Heart right ventricle (tissue), 16 donors: ENCODE measurements at places on chromosomes 13 and 19. TPM values are rescaled to one million over a fixed set of nuclear protein-coding genes. Genes with fewer than 3 reads are reported as not detected.

DNA sequence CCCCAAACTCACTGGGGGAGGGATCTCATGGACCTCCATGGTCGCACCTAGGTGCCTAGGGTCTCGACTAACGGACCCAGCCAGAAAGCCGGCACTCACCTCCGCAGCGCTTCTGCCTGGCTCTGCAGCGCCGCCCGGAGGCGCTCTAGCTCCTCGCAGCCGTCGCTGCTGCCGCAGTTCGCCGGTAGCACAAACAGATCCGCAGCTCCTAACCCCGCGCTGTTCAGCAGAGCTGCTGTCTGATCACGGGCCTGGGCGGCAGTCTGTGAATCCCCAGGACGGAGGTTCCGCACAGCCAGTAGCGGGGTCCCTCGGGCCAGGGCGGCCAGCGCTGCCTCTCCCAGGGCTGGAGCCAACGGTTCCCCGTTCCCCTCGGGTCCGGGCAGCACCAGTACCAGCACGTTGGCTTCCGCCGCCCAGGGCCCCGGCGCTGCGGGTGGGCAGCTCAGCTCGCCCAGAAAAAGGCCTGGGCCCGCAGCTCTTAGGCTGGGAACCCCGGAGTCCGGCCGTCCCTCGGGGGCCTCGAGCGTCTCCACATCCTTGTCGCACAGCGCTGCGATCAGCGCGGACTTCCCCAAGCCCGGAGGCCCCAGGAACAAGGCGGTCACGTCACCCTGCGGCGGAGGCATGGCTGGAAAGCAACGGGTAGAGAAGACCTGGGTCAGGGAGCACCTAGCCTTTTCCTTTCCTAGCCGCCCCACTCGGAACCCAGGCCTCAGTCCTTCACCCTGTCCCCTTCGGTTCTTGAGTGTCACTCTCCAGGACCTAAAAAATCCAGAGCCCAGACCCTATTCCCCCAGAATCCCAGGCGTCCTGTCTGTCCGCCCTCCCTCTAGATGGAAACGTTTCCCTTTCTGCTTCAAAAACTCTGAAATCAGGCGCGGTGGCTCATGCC, 977 bp downstream of the IRGQ start:
- H3K4me1 ChIP-seq, result peaks cover 33% of the 10 kb centered on the region
- H3K27ac ChIP-seq, result no peak overlapping the region
- peaks cover 6% of the 10 kb centered on the region for H3K36me3 ChIP-seq
- peak overlapping the region; percentile 73 for H3K4me3 ChIP-seq

Gene CD209
- total RNA-seq, result 18.7 TPM

GRCh38 chr13:77985866-77986636, 67.4 kb upstream of the EDNRB start:
- no peaks in the 10 kb centered on the region for H3K27me3 ChIP-seq
- H3K27ac ChIP-seq, result no peak overlapping the region
- H3K4me1 ChIP-seq, result peaks cover 10% of the 10 kb centered on the region
- H3K4me3 ChIP-seq, result no peak overlapping the region

- no peak for DNase-seq
- H3K4me1 ChIP-seq, result no peaks in the 10 kb centered on the region
- H3K27ac ChIP-seq, result no peak overlapping the region
- no peaks in the 10 kb centered on the region for H3K36me3 ChIP-seq
- peaks cover 53% of the 10 kb centered on the region for H3K27me3 ChIP-seq
Observed at GRCh38 chr13:28056970-28057712, 43.2 kb downstream of the FLT3 start.

DNA sequence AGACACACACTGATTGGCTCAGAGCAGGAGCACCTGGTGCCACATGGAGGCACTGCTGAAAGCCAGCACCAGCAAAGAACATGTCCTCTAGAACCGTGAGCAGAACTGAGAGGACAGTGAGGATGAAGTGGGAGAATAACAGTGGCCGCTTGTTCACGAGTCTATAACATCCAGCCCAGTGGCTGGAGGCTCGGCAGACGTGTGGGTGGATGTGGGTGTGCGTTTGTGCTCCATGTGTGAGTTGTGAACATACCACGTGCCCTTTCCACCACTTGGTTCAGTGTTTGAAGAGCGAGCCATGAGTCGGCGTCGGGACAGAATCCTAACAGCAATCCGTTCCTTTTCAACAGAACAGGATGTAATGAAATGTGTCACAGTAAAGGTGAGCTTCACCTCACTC, 113.0 kb downstream of the SOX1 start:
- DNase-seq, result no peak
- H3K27me3 ChIP-seq, result peaks cover 35% of the 10 kb centered on the region
- H3K4me3 ChIP-seq, result no peak overlapping the region
- H3K4me1 ChIP-seq, result peaks cover 4% of the 10 kb centered on the region
- no peak overlapping the region for H3K27ac ChIP-seq
- H3K36me3 ChIP-seq, result no peaks in the 10 kb centered on the region

DNA sequence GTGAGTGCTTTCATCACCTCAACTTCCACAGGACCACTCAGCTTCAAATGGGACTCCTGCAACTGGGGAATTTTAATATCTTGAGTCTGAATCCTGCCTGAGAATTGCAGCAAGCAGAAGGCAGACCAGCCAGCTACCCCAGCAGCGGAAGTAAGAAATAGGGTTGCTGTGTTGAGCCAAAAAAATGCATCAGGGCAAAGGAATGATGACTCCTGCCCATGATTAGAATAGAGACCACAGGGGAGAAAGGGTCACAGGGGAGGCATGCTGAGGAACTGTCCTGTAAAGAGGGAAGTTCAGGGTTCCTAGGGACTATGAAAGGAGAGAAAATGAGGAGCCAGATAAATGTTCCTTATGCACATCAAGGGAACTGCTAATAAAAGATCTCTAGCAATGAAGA, 370.2 kb downstream of the KCTD12 start:
- no peaks in the 10 kb centered on the region for H3K36me3 ChIP-seq
- no peak for DNase-seq
- H3K27me3 ChIP-seq, result no peaks in the 10 kb centered on the region
- H3K27ac ChIP-seq, result no peak overlapping the region

Gene NR2F6
- 42.7 TPM for total RNA-seq

DNA sequence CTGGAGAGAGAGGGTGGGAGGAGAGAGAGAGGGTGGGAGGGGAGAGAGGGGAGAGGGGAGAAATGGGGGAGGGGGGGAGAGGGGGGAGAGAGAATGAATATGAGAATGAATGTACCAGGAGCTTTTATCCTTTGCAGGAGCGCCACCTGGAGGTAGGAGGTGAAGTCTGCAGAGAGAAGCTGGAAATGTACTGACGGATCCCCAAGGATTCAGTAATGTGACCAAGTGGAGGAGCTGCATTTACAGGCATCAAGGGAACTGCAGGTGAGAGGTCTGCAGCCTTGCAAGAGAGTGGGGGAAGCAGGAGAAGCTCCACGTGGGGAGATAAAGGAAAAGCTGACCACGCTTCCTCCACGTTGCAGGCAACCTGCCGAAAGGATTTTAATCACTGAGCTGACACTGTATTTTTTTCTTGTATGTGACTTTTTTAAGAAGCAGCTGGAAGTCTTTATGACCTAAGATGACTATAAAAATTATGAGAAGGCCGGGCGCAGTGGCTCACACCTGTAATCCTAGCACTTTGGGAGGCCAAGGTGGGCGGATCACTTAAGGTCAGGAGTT, 33.7 kb downstream of the VSTM1 start:
- peak; percentile 28 for DNase-seq
- H3K36me3 ChIP-seq, result no peaks in the 10 kb centered on the region
- H3K27me3 ChIP-seq, result peaks cover 15% of the 10 kb centered on the region
- H3K4me3 ChIP-seq, result no peak overlapping the region

DNA sequence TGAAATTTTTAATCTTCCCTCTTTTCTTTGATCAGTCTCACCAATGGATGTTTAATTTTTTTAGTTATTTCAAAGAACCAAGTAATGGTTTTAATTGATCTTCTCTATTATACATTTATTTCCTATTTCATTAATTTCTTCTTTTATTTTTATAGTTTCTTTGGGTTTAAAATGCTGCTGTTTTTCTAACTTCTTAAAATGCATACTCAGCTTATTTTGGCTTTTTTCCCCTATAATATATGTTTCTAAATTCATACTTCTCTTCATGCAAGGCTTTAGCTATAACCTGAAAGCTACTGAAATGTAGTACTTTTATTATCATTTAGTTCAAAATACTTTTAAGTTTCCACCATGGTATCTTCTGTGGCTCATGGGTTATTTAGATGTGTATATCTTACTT, 53.9 kb downstream of the ANKRD10 start:
- H3K4me1 ChIP-seq, result no peaks in the 10 kb centered on the region
- no peak overlapping the region for H3K27ac ChIP-seq
- H3K36me3 ChIP-seq, result no peaks in the 10 kb centered on the region
- no peak overlapping the region for H3K4me3 ChIP-seq

GRCh38 chr19:823565-824121, 1.9 kb upstream of the PLPPR3 start:
- no peaks in the 10 kb centered on the region for H3K36me3 ChIP-seq
- no peak overlapping the region for H3K4me3 ChIP-seq
- no peak for DNase-seq
- peaks cover 26% of the 10 kb centered on the region for H3K27me3 ChIP-seq

Gene CGB3
- total RNA-seq, result not detected

DNA sequence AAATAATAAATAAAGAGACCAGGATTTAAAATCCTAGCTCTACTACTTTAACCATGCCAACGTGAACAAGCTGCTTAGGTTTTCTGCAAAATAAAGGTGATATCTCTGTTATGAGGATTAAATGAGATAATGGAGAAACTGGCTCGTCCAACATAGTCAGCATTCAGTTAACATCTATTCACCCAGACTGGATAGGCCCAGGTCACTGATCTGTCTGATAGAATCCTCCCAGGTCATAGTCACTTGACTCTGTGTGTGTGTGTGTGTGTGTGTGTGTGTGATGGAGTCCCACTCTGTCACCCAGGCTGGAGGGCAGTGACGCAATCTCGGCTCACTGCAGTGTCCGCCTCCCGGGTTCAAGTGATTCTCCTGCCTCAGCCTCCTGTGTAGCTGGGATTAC, 12.9 kb upstream of the RAB8A start:
- no peak overlapping the region for H3K27ac ChIP-seq
- no peak overlapping the region for H3K4me3 ChIP-seq
- H3K4me1 ChIP-seq, result no peaks in the 10 kb centered on the region
- peaks cover 100% of the 10 kb centered on the region for H3K36me3 ChIP-seq

DNA sequence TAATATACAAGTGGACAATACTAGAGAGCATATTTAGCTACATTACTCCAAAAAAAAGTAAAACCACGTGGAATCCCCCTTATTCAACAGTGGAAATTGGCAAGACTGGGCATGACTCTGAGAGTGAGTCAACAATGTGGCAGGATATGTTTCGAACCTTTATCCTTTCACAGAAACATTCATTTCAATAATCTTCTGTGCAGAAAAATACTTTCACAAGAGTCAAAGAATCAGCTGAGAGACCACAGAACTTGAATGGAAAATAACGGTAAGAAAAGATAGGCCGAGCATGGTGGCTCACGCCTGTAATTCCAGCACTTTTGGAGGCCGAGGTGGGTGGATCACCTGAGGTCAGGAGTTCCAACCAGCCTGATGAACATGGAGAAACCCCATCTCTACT, 25.1 kb upstream of the CD70 start:
- no peaks in the 10 kb centered on the region for H3K27me3 ChIP-seq
- no peak overlapping the region for H3K27ac ChIP-seq
- H3K36me3 ChIP-seq, result no peaks in the 10 kb centered on the region

GRCh38 chr19:50387176-50387867, 3.2 kb downstream of the POLD1 start:
- no peak overlapping the region for H3K4me3 ChIP-seq
- peaks cover 20% of the 10 kb centered on the region for H3K4me1 ChIP-seq
- H3K36me3 ChIP-seq, result no peaks in the 10 kb centered on the region
- no peaks in the 10 kb centered on the region for H3K27me3 ChIP-seq
- no peak overlapping the region for H3K27ac ChIP-seq
